ENCODE measurements at places on chromosomes 1 and 21. TPM values are rescaled to one million over a fixed set of nuclear protein-coding genes. Genes with fewer than 3 reads are reported as not detected.
A peak's percentile ranks its signal among the peaks of the same experiment; 100 is the strongest.

- no peak for DNase-seq
Measured at GRCh38 chr21:42414553-42414927, 10.8 kb downstream of the UBASH3A start.

DNA sequence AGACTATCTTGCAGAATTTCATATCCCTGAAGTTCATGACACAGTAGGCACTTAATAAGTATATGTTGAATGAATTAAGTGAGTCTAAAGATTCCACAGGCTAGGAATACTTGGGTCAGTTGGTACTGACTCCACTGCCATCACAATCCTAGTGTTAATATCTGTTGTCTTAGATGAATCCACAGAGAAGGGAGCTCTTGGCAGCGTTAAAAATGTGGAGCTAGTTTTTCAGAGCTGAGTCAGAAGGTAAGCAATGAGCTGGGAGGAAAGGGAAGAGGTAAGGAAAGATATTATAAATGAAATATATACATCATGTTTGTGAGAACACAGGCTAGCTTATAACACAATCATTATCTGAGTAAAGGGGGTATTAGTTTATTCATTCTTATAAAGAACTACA is 21.8 kb upstream of the GORAB start:
- no peak for DNase-seq

GRCh38 chr1:150076066-150076465 is 8.5 kb downstream of the VPS45 start:
- no peak for DNase-seq

GRCh38 chr1:39576016-39576657 is 453 bp downstream of the PABPC4 start:
- DNase-seq = peak; percentile 39

DNA sequence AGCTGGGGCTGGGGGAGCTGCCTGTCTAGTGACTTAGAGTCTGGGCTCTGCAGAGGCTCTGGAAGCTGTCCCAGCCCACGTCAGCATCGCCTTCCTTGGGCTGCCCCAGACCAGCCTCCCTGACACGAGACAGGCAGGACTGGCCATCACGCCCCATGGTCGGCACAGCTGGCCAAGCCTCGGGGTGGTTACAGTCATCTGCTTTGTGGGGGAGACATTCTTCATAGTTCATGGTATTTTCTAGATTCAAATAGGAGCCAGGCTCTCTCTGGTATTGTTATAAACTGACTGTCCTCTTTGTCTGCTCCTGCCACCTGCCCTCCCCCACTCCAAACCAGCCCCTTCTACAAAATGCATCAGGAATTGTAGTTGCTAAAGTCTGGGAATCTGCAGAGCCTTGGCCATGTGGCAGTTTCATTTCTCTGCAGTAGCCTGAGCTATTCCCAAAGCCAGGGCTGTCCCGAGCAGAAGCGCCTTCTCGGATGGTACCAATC is 29.4 kb downstream of the OLFML2B start:
- no peak for DNase-seq

FCRL5 gene
- not detected for polyA plus RNA-seq

FAAH gene
- 2.4 TPM for polyA plus RNA-seq
